Activated naive CD8-positive, alpha-beta T cell treated with anti-CD3 and anti-CD28 coated beads, Interleukin-2, amount 50 U/mL, for 24 hours (primary cell): ENCODE measurements at places on chromosomes 1 and 21.

DNA sequence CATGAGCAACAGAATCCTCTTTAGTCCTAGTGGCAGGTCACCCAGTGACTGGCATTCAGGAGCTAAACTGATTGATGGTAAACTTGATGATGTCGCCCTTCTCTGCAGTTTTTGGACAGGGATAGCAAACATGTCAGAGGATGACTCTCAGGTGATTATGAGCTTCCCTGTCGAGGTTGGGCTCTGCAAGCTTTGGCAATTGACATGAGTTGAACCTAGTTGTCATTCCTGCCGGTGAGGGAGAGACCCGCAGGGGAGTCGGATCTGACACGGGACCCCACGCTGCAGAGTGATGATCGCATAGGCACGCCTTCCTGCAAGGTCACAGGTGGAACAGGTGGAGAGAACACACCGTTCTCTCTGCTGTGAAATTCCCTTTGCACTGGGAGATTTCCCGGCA is 438.0 kb upstream of the VAMP3 start:
- DNase-seq, result no peak

DNA sequence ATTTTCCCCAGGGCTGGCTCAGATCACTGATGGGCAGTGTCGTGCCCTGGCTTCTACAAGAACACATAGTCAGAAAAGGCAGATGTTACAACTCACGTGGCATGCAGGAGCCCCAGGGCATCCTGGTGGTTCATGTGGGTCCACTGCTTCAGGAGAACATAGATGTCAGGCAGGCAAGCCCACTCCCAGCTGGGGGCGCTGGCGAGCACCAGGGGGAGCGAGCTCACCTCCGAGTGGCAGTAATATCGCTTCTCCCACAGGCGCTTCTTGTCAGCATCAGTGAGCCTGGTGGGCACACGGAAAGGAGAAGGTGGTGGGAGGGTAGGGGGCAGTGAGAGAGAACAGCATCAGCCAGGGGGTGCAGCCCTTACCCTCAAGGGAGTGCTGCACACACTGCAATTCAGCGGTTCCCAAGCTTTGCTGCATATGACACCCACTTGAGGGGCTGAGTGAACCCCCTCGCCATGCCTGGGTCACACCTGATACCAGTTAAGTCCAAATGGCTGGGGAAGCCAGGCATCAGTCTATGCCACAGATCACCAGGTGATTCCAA is 34.3 kb upstream of the PPP1R15B start:
- DNase-seq, result peak; percentile 73

DNA sequence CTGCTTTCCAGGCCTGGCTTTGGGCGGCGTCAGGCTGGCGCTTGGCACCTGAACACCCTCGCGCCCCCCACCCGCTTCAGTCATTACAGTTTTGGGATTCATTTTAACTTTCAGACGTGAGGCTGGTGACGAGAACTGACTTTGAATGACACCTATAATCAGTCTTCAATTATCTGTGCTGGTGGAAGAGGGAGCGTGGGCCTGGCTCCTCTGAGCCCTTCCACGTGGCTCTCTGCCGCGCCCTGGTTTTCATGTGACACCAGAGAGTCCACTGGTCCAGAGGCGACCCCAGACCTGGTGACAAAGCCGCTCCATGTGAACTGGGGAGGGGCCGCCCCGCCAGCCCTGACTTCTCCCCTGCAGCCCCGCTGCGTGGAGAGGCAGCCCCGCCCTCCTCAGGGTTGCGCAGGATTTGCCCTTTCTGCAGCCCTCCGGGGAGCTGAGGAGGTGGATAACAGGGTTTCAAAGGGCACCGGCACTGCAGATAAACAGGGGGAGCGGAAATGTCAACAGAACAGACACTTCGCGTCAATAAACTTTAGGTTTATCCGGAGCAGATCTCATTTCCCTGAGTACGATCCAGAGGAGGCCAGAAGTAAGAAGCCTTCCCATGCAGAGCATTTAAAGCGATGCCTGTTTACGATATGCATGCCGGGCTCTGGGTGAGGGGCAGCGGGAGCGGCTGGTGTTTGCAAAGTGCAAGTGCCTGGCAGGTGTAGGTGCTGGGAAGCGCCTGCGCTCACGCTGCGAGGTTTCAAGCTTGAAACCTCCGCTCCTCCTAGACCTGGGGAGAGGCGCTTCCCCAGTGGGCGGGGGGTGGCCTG is 56.4 kb downstream of the AJAP1 start:
- peak; percentile 10 for DNase-seq

GRCh38 chr1:31587720-31588423 is 11.6 kb downstream of the TINAGL1 start:
- peak; percentile 73 for DNase-seq

DNA sequence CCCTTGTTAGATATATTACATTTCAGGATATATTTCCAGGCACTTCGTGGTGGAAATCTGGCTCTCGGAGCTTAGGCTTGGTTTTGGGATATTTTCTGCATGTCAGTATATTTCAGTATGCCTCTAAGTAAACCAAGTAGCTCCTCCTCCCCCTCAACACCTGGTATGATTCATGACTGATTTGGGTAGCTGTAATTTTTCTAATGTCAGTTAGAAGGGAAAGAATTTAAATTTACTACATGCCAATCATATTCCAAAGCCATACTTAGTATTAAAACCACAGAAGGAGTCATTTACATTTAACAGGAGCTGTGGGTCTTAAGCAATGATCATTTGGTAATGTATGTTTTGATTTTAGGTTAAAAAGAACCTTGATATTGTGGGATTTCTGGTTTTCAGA is 40.6 kb downstream of the ST6GALNAC3 start:
- DNase-seq, result no peak

DNA sequence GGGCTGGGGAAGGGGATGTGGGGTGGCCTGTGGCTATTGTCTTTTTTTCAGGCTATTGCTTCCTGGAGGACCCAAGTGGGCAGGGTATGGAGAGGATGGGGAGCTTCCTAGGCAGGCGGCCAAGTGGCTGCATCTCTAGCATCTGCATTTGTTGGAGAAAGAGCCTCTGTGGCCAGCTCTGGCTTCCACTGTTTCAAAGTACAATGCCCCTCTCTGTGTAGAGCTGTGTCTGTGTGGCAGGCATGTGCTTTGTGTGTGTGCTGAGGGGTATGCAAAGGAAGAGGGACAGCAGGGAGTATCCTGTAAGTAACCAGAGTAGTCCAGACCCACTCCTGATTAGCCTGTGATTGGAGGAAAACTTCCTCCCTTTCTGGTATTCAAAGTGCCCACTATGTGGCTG is 40.6 kb downstream of the KCNA2 start:
- DNase-seq, result no peak

GRCh38 chr1:23169727-23170335 is 1.2 kb upstream of the LUZP1 start:
- DNase-seq, result peak; percentile 25

GRCh38 chr21:45227735-45228134 is 60.0 kb downstream of the POFUT2 start:
- DNase-seq, result no peak

- no peak for DNase-seq
Measured at GRCh38 chr1:28139025-28139712, 37.3 kb downstream of the PTAFR start.

GRCh38 chr1:174286042-174286441 is 126.7 kb downstream of the RABGAP1L start:
- DNase-seq, result no peak

GRCh38 chr1:173444757-173445156 is 32.4 kb upstream of the PRDX6 start:
- no peak for DNase-seq

- no peak for DNase-seq
Measured at GRCh38 chr1:39698568-39698967, 7.3 kb upstream of the HPCAL4 start.

- DNase-seq, result peak; percentile 65
Measured at GRCh38 chr1:43058545-43059360, 100.1 kb upstream of the SLC2A1 start.

GRCh38 chr1:116679828-116680628 is 12.5 kb upstream of the IGSF3 start:
- no peak for DNase-seq

GRCh38 chr1:236021424-236022135 is 43.3 kb downstream of the NID1 start:
- no peak for DNase-seq

DNA sequence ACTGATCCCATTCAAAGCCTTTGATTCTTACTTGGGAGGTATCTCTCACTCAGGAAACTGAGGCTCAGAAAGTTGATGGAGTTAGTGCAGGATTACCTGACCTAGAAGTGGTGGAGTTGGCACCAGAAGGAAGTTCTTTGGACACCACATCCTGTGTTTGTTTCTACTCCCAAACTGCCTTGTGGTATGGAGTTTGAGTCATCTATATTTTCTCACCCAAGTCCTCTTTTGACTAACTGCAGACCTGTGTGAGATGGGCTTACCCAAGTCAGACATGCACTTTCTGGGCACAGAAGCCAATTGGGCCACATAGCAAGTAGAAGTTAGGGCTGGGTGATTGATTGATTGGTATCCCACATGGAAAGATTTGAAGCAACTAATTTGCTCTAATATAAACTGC is 36.1 kb downstream of the FGGY start:
- no peak for DNase-seq

GRCh38 chr1:22122273-22123070 is 20.4 kb downstream of the WNT4 start:
- no peak for DNase-seq

DNA sequence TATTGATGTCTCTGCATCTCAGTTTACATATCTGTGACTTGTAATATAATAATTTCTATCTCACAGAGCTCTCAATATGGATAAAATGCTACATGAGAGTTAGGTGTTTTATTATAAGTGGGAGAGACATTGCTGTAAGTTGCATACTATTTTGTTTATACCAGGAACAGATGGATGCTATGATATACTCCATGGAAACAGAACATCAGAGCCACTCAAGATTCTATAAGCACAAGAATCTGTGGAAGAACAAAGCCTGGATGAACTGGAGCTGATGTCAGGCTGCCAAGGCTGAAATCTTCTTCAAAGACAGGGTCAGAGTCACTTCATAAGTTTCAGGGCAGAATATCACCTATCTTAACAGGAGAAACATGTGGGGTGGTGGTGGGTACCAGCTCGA is 30.2 kb downstream of the DUSP10 start:
- DNase-seq, result no peak

GRCh38 chr1:178282949-178283367 is 189.1 kb downstream of the RASAL2 start:
- no peak for DNase-seq

GRCh38 chr21:32748529-32748928 is 20.7 kb upstream of the SYNJ1 start:
- DNase-seq, result no peak

DNA sequence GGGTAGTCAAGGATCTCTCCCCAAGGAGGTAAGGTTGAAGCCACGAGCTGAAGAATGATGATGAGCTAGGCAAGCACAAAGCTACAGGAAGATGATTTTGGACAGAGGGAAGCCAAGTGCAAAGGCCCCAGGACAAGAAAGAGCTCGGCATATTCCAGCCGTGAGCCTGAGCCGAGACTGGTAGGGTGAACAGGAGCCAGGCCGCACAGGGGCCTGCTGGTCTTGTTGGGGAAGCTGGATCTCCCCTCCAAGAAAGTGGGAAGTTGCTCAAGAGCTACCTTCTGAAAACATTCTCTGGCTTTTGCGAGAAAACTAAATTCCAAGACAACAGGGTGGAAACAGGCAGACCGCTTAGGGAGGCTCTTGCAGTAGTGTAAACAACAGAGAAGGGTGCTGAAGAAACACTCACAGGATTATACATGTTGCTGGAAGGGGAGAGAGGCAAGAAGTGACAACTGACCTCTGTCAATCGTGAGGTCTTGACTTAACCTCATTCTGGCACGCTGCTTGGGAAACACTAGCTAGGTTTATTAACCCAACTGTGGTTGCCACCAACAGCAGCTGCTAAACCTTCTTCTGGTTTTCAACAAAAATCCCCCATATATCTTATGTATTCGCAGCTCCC is 625.2 kb downstream of the SMYD3 start:
- no peak for DNase-seq

DNA sequence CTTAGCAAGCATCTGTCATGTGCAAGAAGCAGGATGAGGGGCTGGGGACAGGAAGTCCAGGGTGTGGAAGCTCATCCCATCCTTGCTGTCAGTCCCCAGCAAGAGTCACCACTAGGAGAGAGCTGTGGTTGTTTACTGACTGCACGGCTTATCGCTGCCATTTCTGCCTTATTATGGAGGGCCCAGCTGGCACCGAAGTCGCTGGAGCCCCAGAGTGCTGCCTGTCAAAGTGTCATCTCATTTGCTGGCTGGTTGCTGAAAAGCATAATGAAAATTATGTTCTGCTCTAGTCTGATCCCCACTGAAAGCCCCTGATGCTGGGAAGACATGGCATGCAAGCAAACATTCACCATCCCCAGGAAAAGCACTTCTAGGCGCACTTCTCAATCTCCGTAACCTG is 642.7 kb downstream of the NPHP4 start:
- no peak for DNase-seq

- no peak for DNase-seq
Measured at GRCh38 chr1:53044926-53045325, 17.1 kb upstream of the PODN start.

DNA sequence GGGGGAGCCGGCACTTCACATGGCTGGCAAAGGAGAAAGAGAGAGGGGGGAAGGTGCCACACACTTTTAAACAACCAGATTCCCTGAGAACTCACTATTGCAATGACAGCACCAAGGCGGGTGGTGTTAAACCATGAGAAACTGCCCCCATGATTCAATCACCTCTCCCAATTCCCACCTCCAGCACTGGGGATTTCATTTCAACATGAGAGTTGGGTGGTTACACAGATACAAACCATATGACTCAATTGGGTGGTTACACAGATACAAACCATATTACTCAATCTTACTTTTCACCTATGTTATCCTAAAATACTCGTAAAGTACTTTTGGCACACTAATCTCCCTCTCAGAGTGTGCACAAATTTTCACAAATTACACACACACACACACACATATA is 1097.5 kb upstream of the TMPRSS15 start:
- DNase-seq, result no peak

DNA sequence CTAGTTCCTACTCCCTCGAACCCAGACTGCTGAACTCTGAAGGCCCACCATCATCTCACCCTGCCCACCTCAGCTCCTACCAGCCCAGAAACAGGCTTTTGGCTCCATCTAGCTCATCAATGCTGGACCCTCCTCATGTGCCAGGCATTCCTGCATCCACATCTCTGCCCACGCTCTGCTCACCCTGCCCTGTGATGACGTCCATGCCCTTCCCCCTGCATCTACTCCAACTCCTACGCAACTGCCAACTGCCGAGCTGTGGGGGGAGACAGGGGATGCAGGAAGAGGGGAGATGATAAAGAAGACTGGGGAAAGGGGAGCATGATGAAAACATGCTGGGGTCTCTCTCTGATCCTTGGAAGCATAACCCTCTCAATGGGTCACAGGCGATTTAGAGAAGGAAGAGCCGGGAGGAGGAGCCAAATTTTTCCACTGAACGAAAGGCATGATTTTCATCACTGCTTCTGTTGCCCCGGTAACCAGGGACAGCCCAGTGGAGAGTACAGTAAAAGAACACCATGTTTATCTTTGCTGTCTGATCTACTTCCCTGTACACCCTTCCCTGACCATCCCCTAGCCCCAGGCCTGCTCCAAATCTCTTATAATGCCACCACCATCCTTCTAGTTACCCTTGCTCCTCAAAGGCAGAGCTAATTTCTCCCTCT is 44.3 kb downstream of the CD34 start:
- peak; percentile 45 for DNase-seq
